ENCODE measurements at places on chromosomes 1 and 21.

DNA sequence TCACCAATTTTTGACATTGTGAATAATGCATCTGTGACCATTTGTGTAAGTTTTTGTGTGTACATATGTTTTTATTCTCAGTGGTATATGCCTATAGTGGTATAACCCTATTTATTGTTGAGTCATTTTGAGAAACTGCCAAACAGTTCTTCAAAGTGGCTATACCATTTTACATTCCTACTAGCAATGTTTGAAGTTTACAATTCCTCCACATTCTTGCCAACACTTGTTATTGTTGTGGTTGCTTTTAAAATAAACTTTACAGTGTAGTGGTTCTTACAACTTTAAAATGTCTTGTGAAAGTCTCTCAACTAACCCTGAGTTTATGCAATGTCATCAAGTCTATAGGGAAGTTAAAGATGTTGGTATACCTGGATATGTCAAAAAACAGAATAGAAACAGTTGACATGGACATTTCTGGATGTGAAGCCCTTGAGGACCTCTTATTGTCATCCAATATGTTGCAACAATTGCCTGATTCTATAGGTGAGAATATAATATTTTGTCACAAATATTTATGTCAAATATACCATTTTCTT, 219.4 kb downstream of the LRRC40 start:
- DNase-seq: no peak

DNA sequence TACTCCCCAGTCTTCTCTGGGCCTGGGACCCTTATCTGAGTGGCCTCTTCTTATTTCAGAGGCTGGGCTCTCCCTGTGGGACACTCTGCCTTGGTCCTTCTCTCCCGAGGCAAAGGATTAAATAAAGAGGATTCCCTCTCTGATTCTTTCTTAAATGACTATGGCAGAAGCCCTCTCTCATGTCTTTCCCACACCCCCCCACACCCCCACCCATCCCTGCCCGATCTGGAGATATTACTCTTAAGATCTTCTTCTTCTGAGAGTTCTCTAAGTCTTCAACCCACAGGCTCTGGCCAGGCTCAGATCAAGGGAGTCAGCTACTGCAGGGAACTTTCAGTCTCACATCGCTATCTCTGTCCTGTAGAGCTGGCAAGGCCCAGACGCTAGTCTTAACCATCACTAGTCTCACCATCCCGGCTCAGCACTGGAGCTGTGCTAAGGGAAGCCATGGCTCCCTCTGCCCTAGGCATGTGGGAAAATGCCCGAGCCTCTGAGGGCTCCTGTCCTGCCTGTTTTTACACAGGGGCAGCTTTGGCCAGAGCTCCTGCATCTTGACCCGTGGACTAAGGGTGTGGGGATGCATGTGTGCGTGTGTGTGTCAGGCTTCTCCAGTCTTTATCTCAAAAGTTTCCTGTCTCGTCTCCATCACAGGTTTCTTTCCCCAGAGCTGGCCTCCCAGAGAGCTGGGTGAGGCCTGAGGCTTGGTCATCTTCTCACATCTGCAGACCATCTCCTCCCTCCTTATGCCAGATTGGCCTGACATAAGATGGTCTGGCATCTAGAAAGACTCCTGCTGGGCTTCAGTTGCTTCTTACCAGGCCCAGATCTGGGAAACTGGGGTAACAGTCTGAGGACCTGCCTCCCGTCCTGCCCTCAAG, 36.7 kb downstream of the LGR6 start:
- no peak for DNase-seq

- DNase-seq: no peak
Measured at GRCh38 chr1:2258122-2258681, 30.1 kb downstream of the SKI start.

DNA sequence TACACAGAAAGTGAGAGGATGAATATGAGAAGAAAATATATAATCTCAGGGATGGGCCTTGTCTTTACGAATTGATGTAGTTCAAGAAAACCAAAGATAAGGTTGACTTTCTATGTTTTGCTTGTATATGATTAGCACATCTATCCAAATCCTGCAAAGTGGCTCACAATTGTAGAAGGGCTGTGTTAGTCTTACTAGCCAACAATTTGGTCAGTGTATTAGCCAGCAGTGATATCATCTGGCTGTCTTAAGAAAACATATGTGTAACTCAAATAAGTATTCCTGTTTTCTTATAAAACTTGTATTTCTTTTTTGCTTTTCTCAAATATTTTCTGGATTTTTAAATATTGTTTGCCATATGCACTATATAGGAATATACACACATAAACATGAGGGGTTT, 5.5 kb downstream of the SDCCAG8 start:
- no peak for DNase-seq

All from substantia nigra (tissue), 51 donors.